ENCODE measurements at places on chromosomes 4 and X.

- DNase-seq, result no peak
Observed at GRCh38 chr4:169094656-169095231, 84.7 kb upstream of the CBR4 start.

DNA sequence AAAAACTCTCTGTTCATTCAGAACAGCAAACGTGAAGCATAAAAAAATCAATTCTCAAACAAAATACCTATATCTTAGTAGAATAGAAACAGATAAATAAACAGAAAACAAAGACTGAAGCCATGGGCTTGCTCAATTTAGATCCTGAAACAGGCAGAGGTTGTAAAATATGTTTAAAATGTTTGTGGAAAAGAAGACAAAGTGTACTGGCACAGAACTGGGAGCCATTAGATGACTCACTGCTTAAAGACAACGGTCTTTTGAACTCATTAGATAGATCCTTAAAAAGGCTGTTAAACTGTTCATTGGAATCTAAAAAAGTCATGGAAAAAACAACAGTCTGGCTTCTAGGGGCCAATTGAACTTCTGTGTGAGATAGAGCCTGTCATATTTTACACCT is 247.0 kb upstream of the NDST4 start:
- no peak for DNase-seq

DNA sequence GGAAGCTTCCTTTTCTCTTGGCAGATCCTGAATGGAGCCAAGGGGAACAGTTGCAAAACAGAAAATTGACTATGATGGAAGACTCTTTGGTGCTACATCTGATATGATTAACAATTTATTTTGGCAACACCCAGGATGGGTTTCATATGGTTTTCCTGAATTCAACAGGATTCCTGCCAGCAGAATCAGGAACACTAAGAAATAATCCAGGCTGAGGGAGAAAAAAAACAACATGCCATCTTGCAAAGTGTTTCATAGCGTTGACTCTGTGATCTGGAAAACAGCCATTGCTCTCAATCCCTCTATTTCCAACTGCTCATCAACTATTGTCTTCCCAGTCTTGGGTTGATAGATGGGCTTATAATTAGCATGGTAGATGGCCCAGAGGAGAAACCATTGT is 303.8 kb upstream of the KLF3 start:
- DNase-seq, result no peak

GRCh38 chrX:128800138-128800537 is 723.2 kb downstream of the SMARCA1 start:
- no peak for DNase-seq

DNA sequence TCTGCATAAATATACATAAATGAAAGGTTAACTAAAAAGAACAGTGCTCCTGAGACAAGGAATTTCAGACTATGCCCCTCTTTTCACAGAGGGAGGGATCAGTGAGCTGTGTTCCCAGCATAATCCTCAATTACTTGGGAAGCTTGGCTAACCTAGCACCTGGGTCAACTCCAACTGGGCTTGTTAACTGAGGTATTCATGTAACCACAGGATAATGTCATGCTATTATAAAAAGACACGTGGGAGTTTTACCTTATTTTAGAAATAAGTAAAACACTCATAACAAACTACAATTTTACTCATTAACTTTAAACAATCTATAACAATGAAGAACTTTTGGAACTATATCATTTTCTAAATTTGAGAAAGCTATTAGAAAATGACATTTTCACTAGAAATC is 48.6 kb downstream of the RPGR start:
- no peak for DNase-seq

All from A549 (cell line).